ENCODE measurements at places on chromosomes 16 and 17.

- no peak for DNase-seq
These were observed 231.1 kb upstream of the SDK2 start for GRCh38 chr17:73875346-73875745.

DNA sequence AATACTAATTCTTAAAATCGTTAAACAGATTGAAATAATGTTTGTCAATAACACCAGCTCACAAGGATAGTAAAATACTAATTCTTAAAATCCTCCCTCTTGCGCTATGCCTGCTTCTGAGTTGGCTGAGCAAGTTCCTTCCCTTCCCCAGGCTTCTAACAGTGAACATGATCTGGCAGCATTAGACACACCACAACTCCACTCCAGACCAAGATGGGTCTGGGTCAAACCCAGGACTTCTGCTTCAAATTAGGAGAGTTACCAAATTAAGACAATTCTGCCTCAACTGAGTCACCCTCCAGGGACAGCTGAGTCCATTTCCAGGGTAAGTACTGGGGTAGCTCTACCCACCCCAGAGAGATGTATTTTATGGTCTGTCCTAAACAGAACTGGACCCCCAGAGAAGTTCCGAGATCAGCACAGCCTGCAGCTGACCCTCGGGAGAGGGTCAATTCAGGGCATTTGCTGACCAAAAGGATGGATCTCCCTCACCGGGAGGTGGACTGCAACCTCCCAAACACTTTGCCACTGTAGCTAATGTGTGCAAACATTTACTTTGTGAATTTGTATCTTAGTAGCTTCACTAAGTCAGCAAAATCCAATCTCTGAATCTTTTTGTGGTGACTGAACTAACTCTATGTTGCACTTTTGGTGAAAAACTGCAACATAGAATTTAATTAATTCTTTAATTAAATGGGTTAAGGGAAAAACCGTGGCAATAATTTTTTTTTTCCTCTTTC, 48.8 kb downstream of the ADCY9 start:
- DNase-seq = no peak

GRCh38 chr16:19502395-19503131, 19.3 kb downstream of the GDE1 start:
- peak; percentile 42 for DNase-seq

DNA sequence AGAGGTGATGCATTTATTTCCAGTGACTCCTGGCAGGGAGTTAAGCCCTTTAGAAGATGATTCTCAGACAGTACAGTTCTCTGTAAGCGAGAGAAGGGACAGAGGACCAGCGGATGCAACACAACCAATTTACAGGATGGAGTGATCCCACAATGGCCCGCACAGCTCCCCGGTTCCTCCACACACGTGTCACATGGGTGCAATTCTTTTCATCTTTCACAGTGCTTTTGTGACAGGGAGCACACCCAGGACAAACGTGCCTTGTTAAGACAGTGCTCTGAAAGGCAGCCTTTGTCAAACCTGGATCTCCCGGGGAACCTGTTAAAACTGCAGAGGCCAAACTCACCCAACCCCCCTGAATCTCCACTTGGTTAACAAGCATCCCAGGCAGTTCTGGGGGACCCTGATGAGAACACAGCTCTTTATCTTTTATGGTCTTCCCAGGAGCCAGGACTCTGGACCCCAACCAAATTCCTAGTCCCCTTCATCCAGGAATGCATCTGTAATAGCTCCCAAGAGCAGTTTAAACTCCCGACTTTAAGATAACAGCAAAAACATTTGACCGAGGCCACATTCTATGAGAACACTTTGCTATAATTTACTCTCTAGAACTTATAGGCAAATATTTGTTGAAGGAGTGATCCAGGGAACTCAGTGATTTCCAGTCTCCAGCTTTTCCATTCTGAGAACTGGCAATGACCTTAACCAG, 134.9 kb upstream of the CDH5 start:
- DNase-seq = no peak

GRCh38 chr17:47949197-47949759, 7.9 kb downstream of the PNPO start:
- DNase-seq = peak; percentile 72

DNA sequence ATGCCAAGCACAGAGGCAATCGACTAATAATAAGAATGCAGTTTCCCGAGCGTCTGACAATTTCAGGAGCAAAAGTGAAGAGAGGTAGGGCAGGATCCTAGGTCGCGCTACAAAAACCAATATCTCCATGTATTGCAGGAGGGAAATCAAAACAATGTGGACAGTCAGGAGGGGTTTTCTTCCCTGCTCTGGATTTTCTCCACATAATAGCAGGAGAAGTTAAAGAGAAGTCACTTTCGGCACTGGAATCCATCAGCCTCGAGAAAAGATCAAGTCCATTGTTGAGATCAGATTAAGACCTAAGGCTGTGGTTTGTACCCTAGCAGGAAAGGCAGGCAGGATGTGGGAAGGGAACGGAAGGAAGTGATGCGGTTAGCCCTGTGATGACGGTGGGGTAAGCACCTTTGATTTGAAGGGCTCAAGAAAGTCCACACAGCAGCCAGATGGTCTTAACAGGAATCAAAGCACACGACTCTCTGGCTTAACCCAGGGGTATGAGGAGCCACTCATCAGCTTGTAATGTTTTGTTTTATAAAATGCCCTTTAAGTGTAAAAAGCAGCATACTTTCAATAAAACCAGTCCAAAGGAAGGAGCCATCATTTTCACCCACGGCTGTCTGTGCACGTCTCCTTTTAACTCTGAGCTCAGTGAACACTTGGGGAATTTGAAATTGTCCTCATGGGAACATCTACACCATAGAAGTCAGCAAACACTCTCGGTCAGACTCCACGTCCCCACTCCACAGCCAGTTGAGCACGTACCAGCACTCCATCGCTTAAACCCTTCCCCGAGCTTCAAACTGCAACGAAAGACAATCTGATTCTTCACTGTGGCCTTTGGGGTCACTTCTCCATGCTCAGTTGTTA, 15.8 kb upstream of the AKTIP start:
- peak; percentile 69 for DNase-seq

DNA sequence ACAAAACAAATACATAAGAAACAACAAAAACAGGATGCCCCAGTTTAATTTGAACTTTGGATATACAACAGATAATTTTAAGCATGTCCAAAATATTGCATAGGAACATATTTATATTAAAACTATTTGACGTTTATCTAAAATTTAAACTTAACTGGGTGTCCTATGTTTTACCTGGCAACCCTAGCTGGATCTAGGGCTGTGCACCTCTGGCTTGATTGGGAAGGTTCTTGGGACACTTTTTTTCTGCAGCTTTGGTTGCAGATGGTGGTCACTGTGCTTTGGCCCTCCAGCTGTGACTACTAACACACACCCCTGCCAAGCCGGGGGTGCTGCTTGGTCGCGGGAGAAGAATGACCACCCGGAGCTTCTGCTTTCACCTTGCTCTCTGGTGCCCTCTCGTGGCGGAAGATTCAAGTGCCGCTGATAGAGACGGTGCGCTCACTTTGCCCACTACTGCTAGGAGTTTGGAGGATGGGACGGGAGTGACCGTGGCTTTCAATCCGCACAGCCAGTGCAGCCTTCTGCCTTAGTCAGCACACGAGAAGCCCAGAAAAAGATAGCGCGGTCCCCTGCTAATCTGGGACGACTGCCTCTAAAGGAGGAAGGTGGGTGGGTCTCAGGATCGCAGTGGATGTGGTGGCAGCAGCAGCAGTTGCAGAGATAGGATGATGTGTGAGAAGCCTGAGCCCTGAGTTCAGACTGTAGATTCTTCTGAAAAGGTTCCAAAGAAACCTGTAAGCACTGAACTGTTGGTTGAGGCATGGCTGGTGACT, 6.7 kb downstream of the SPACA3 start:
- peak; percentile 61 for DNase-seq

GRCh38 chr17:4945176-4945943, 3.0 kb downstream of the PFN1 start:
- DNase-seq = peak; percentile 76

DNA sequence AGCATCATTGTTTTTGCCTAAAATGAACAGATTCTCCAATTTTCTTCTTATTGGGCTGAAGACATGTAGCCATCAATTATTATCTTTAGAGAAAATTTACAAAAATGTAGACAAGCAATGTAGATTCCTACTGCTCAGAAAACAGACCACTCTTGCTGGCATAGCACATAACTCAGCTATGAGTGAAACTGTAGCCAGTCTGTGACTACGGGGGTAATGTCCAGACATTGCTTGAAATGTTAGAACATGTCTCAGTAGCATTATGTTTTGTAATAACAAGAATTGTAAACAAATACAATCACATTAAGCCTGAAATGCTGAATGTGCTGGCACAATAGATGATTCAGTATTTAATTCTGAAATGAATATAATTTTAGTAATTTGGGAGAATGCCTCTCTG, 265.7 kb upstream of the KCNJ16 start:
- DNase-seq = no peak

GRCh38 chr17:1643999-1644492, 1.5 kb downstream of the SCARF1 start:
- no peak for DNase-seq

DNA sequence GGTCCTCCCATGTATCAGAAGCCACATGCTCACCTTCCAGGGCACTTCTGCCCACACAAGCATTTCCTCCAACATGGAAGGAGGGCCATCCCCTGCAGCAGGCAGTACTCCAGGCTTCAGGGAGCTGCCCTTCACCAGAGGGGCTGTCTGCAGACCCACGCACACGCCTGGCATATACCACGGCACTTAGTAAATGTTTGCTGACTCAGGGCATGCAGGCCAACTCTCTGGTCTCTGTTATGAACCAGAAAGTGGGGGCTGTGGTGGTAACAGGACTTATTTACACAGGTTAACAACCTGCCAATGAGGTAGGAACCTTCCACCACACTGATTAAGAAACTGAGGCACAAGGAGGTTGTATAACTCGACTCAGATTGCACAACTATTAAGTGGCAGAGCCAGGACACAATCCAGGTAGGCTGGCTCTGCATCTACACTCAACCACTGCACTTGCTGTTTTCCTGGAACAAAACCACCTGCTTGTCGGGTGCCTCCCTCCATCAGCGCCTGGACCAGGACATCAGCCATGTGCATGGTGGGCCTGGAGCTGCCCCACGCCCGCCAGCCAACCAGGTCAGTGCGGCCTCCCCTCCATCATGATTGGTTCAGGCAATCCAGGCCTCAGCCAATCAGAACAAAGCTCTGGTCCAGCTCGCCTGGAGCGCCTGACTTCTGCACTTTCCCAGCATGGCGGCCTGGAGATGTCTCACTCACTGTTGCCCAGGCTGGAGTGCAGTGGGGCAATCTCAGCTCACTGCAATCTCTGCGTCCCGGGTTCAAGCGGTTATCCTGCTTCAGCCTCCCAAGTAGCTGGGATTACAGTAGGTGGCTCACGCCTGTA, 19.2 kb downstream of the ACTG1 start:
- no peak for DNase-seq

DNA sequence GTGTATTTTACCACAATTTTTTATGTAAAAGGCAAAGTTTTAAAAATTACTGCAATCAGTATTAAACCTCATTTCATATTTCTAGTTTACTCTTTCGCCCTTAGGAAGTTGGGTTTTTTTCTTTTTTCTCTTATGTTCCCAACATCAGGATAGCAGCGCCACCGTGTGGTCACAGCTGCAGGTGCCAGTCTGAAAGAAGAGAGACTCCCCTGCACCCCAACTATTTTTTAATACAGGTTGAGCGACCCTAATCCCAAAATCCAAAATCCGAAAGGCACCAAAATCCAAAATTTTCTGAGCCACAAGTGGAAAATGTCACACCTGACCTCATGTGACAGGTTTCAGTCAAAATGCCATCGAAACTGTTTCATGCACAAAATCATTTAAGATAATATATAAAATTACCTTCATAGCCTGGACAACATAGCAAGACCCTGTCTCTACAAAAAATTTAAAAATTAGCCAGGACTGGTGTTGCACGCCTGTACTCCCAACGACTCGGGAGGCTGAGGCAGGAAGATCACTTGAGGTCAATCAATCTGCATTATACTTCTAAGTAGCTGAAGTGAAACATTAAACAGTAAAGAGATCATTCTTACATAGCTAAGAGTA, 21.8 kb upstream of the ASGR2 start:
- DNase-seq = peak; percentile 70

- DNase-seq = no peak
These were observed 16.3 kb downstream of the CYB561 start for GRCh38 chr17:63429766-63430165.

GRCh38 chr16:90046971-90047713, 27.9 kb upstream of the DBNDD1 start:
- no peak for DNase-seq

DNA sequence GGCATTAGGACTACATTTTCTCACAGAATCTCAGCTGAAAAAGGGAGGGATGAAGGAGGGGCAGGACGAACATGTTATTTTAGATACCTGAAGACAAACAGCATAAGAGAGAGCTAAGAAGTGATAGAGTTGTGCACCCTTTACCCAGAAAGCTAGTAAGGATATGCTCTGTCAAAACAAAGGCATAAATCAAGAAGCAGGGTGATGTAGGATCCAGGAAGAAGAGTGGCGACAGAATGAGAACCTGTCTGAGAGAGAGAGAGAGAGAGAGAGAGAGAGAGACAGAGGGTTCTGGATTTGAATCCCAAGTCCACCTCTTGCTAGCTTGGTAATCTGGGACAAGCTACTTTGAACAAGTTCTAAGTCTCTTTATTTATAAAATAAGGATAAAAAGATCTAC, 103.4 kb downstream of the SPAG9 start:
- DNase-seq = no peak

DNA sequence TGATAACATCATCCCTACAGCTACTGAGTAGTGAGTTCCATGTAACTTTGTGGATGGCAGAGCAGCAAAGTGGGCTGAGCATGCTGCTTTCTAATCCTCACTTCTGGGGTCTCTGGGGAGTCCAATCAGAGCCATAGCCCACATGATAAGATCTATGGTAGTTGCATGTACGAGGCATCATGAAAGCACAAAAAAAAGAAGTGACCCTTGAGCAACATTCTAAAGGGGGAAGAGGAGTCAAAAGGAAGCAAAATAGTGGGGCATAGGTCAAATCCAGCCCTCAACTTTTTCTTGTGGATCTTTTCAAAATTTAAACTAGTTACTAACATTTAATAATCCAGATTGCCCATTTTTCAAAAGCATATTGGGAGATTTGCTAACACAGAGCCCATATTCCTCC, 208.5 kb upstream of the TOX3 start:
- DNase-seq = no peak

GRCh38 chr17:47304186-47304585, 19.6 kb upstream of the EFCAB13 start:
- no peak for DNase-seq
